T-helper 9 cell (primary cell): ENCODE measurements at places on chromosomes 3 and 15.

GRCh38 chr3:124213641-124214040, 221.7 kb upstream of the ROPN1 start:
- DNase-seq = no peak

GRCh38 chr3:32502946-32503286, 264 bp upstream of the CMTM6 start:
- DNase-seq = no peak

DNA sequence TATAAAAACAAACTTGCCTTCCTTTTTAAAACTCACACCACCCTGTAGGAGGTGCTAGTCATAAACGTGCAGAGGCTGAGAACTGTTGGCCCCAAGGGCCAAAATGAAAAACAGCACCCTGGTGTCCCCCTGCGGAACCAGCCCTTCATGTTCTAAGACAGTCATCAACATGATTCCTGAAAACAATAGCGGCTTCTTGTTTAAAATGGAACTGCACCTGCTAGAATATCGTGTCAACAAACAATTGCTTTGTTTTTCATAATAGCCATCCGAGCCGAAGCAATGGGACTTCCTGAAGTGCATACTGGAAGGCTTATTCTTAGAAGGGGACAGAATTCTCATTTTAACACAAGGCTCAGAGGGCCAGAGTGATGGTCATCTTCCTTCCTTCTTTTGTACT, 43.7 kb downstream of the MECOM start:
- DNase-seq = no peak

- DNase-seq = no peak
These were observed 32.5 kb upstream of the TATDN2 start for GRCh38 chr3:10215578-10216368.

DNA sequence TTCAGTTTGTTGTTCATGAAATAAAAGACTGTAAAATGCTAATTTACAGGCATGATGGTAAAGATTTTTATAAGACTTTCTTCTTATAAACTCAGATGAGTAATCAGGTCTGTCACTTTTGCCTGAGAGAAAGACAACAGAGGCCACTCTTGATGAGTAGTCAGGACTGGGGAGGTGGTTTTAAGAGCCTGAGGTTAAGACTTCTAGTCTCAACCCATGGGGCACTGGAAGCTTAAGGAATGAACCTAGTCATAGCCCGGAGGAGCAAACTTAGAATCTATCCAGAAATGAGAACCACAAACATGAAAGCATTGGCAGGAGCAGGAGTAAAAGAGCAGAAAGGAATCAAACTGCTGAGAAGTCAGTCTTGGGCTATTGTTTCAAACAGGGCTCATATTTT, 846.3 kb upstream of the ARPP21 start:
- no peak for DNase-seq

- peak; percentile 22 for DNase-seq
These were observed 498 bp downstream of the PDE12 start for GRCh38 chr3:57556459-57557084.

- DNase-seq = no peak
These were observed 39.5 kb downstream of the BTLA start for GRCh38 chr3:112459750-112460149.

GRCh38 chr3:27326629-27327545, 42.3 kb downstream of the NEK10 start:
- no peak for DNase-seq
